HT-29 (cell line): ENCODE measurements at places on chromosomes 2 and 18.
A peak's percentile ranks its signal among the peaks of the same experiment; 100 is the strongest.

DNA sequence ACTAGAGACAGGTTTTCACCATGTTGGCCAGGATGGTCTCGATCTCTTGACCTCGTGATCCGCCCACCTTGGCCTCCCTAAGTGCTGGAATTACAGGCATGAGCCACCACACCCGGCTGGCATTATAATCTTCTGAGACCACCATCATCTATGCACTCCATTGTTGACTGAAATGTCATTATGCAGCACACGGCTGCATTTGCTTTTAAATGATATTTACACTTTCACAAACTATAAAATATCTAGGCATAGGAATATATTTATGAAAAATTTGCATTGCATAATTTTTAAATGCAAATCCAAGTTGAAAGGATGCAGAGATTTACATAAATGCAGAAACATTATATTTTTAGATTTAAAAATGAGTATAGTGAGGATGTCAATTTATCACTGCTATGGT is 30.0 kb upstream of the ANKRD44 start:
- DNase-seq, result no peak

DNA sequence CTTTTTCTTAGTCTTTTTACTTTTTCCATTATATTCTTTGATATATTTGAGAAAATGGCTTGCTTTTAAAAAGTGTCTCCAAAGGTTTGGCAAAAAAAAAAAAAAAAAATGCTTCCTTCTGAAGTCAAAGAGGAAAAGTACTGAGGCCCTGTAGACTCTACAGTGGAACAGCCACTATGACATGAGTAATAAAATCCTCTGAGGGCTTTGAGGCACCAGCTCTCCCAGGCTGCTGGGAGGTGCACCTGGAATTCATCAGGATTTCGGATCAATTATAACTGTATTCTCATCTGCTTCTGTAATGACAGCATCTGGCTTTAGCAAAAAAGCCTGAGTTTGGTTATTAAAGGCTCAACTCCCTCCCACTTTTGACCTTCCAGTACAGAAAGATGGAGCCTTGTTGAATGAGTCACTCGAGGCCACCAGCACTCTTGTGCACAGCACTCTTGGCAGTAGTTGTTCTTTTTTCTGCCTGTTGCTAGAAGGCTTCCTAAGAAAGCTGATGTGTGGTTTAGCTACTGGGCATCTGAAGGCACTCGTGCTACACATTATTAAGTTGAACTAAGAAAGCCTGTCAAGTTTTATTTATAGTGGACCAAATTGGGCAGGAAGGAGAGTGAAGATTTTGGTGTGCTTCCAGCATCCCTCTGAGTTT is 131.3 kb downstream of the PRPF40A start:
- DNase-seq, result no peak

DNA sequence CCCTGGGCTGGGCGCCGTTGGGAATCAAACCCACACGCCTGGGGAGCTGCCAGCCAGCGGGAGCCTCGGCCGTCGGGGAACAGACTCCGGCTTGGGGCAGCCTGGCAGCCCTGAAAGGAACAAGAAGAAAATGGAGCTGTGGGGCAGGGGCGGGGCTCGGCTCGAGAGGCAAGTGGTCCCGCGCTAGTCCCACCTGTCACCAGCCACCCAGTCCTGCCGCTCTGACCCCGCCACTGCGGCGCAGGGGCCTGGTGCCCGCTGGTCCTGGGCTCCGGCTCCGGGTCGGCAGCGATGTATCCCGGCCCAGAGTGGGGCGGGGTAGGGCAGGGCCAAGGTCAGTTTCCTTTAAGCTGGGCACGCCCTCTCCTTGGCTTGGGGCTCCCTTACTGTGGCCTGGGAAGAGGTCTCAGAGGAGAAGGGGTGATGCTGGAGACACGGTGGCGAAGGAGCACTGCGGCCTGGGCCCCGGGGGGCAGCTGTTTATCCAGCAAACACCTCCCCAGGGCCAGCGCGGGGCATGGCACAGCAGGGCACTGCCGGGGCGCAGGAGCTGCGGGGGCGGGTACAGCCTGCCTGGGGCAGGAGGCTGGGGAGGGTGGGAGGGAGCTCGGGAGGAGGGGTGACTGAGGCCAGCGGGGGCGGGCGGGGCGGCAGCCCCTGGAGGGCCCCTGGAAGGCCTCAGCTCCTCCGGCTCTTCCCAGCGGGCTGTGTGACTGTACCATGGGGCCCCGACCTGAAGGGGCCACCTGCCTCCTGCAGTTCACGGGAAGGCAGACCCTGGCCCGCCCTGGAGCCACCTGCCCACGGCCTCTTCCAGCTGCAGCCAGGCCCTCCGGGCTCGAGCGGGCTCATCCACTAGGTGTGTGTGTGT is 15.6 kb downstream of the ODC1 start:
- DNase-seq, result no peak

- no peak for DNase-seq
Measured at GRCh38 chr18:58241877-58242276, 197.9 kb downstream of the NEDD4L start.

DNA sequence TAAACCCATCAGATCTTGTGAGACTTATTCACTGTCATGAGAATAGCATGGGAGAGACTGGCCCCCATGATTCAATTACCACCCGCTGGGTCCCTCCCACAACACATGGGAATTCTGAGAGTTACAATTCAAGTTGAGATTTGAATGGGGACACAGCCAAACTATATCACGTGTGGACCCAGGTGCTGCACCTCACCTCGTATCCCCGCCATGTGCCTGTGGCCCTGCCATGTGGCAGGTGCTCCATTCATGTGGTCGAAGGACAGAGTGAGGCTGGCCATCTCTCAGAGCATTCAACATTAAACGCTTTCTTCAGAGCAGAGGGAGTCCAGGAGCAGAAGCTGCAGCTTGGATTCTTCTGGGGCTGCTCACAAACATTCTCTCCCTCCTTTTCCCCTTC is 32.3 kb downstream of the MROH2A start:
- no peak for DNase-seq

DNA sequence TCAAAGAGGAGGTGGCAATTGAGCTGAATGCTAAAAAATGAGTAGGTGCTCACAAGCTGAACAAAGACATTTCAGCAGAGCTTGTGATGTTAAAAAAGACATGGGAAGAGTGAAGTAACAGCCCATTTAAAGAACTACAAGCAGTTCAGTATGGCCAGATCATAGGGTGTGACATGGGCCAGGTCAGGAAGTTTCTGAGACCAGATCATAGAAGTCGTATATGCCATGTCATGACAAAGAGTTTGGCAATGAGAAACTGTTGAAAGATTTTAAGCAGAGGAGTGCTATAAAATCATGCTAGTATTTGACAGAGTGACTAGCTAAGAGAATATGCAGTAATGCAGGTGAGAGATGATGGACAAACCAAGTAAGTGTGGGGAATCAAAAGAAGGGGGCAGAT is 7.3 kb upstream of the PELI1 start:
- no peak for DNase-seq

- no peak for DNase-seq
Measured at GRCh38 chr18:59276047-59276446, 2.8 kb upstream of the RAX start.

DNA sequence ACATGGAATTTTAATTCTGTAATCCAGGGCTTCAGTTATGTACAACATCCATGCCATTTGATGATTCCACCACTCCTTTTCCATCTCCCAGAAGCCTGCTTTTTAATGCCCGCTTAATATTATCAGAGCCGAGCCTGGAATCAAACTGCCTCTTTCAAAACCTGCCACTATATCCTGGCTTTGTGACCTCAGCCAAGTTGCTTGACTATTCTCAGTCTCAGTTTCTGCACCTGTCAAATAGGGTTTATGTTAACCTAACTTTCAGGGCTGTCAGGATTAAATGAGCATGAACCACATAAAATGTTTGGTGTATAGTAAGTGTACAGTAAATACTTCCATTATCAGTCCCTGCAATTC is 108.7 kb downstream of the XRCC5 start:
- no peak for DNase-seq

DNA sequence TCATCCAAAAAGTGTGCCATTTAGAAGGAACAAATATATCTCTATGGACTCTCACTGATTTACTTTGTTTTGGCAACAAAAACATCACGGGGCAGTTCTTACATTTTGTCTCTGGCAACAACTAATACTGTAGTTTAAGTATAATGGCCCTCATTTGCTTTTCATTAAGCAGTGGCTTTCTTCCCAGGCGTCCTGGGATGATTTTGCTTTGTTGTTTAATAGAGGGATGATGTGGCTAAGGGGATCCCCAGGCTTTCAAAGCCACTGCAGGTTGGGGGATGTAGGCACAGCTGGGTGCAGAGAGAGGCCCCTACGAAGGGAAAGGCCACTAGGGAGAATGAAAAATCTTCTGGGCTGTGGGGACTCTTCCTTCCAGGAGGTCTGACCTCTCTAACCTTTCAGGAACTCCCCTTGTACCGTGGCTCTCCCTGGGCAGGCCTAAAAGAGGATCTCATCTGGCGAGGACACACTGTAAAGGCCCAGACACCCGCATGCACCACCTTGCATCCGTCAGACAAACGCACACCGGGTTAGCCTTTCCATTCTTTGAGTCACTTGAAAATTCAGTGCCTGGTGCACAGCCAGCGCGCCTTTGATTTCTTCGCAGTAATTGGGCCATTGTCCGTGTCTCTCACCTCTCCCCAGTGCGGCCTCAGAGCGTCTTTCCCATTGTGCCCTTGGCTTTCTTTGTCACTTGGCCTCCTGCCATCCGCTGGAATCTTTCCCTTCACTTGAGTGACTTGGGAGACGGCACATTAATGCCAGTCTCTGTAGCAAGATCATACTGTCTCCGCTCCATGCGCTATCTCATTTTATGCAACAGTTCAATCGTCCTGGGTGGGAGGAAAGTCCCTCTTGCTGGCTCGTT is 40.3 kb upstream of the AFF3 start:
- no peak for DNase-seq

- no peak for DNase-seq
Measured at GRCh38 chr2:224555823-224556366, 29.3 kb downstream of the CUL3 start.

DNA sequence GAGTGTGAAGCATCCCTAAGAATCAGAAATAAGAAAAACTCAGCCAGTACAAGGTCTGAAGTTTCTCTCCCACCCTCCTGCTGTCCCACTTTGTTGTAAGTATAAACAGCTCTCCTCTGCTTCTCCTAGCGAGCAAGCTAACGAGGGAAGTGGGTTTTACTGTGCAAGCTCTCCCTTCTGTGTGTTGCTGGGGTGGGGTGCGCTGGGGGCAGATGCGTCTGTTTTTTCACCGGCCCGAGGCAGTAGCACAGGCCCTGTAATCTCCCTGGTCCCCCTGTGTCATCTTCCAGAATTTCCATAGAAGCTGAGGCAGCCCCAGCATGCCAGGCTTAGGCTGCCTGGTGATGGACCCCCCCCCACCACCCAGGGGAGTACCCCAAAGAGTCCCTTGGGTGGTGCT is 9.4 kb upstream of the CXCR4 start:
- no peak for DNase-seq

DNA sequence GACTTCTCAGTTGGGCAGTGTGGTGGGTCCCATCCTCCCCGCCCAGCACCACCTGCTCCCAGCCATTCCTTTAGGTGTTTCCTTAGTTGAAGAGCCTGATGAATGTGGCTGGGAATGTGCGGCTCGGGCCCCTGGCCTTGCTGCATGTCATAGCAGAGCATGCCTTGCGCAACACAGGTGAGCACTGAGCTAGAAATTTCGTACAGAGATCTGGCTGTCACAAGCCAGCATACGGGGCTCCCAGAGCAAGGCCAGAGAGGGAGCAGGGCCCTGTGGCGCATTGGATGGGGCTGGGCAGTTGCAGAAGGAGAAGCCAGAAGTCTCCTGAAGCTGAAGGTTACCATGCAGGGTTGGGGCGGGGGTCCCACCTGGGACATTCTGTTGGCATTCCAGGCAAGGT is 129.7 kb downstream of the WDSUB1 start:
- DNase-seq, result no peak

DNA sequence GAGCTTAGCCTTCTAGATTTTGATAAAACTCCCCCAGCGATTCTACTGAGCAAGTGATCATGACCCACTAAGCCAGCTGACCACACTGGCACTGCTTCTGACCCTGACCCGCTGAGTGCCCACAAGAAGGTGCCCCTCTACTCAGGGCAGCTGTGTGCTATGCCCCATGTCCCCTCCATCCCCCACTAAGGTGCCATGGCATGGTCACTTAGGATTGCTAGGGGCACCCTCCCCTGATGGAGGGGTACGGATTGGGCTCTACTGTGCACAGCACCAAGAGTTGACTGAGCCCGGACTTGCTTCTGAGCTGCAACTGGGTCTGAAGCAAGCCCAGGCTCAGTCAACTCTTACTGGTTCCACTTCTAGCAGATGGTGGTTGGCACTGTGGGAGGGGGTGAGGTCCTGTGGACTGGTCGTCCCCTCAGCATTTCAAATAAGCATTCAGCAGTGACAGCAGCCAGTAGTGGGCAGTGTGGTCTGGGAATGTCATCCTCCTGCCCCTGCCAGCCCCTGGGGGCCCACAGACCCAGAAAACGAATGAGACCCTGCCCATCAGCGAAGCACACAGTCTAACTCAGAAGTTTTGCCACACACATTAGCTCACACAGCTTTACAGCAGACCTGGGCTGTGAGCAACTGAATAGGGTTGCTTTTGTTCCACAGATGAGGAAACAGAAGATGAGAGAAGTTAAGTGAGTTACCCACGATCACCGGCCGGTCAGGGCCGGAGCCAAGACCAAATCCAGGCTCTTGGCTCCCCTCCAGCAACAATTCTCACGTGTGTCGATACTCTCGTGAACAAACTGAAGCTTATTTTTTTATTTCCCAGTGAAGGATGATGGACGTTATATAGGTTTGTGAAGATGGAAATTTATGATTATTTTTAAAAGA is 52.1 kb upstream of the FOSL2 start:
- no peak for DNase-seq

GRCh38 chr2:180443888-180444287 is 436.8 kb upstream of the CWC22 start:
- DNase-seq, result no peak

- DNase-seq, result no peak
Measured at GRCh38 chr2:23806201-23806600, 120.7 kb downstream of the ATAD2B start.

- no peak for DNase-seq
Measured at GRCh38 chr2:105714141-105714540, 30.6 kb upstream of the NCK2 start.

DNA sequence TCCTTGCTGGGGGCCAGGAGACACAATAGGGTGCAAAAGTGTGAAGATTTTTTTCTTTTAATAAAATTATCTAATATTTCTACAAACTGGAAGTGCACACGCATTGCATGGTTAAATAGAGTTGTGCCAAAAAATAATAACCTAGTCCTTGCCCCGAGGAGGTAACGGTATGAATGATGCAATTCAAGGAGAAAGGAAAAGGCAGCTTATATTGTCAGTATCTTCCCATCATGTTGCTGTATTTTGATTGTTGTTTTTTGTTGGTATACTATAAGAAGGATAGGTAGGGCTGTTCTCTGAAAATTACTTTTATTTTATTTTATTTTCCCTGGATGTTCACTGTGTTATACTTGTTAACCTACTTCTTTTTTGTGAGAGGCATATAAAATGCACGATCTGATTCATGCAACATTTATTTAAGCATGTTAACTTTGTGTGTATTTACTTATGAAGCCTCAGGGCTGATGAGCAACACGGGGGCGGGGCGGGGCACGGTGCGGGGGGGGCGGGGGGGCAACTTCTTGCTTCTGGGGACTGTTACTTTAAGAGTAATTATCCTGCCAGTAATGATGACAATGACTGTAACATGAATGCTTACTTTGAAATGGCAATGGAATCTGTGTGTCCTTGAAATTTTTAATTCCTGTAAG is 118.6 kb downstream of the AQP4 start:
- no peak for DNase-seq

GRCh38 chr2:205115511-205115910 is 566.8 kb upstream of the NRP2 start:
- DNase-seq, result no peak

- peak; percentile 70 for DNase-seq
Measured at GRCh38 chr2:175156534-175156933, 11.5 kb downstream of the ATF2 start.

- no peak for DNase-seq
Measured at GRCh38 chr18:38690626-38691025, 1125.0 kb upstream of the CELF4 start.
